ENCODE measurements at places on chromosomes 11 and 22. TPM values are rescaled to one million over a fixed set of nuclear protein-coding genes. Genes with fewer than 3 reads are reported as not detected.

- no peaks in the 10 kb centered on the region for H3K27me3 ChIP-seq
- no peak for DNase-seq
- H3K36me3 ChIP-seq, result no peaks in the 10 kb centered on the region
- H3K27ac ChIP-seq, result no peak overlapping the region
- H3K4me1 ChIP-seq, result peaks cover 9% of the 10 kb centered on the region
These were observed 3.3 kb upstream of the TPP1 start for GRCh38 chr11:6622261-6623171.

The OR5A1 gene
- total RNA-seq, result not detected

GRCh38 chr11:75437966-75438659 lies 5.1 kb upstream of the KLHL35 start:
- no peak overlapping the region for H3K4me3 ChIP-seq
- H3K4me1 ChIP-seq, result no peaks in the 10 kb centered on the region
- H3K27ac ChIP-seq, result no peak overlapping the region
- no peak for DNase-seq
- no peaks in the 10 kb centered on the region for H3K36me3 ChIP-seq

GRCh38 chr22:26981541-26981940 lies 324.2 kb downstream of the MIAT start:
- DNase-seq, result no peak
- no peaks in the 10 kb centered on the region for H3K4me1 ChIP-seq

DNA sequence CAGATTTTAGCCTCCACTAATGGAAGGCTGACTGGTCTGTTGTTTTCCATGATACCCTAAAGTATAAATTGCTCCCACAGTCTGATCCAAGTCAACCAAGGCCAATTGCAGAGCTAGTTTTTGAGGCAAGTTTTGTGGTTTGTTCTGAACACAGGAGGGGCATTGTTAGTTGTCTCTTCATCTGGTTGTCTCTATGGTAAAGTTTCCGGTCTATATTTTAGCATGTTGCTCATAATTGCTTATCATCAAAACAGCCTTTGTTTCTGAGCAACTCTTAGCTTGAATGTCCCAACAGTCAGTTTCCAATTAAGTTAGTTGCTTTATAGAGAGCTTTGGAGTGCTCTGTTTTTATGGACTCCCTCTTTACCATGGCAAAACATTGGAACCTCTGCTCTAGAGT lies 217.6 kb upstream of the CARD18 start:
- no peak overlapping the region for H3K27ac ChIP-seq
- H3K27me3 ChIP-seq, result no peaks in the 10 kb centered on the region
- no peak overlapping the region for H3K4me3 ChIP-seq
- no peaks in the 10 kb centered on the region for H3K36me3 ChIP-seq
- DNase-seq, result no peak
- H3K4me1 ChIP-seq, result no peaks in the 10 kb centered on the region

The CLCF1 gene
- total RNA-seq, result 0.63 TPM

- no peak for DNase-seq
- H3K4me3 ChIP-seq, result no peak overlapping the region
- H3K27me3 ChIP-seq, result peaks cover 19% of the 10 kb centered on the region
- no peak overlapping the region for H3K27ac ChIP-seq
These were observed 10.3 kb upstream of the CCDC86 start for GRCh38 chr11:60831501-60832079.

GRCh38 chr11:108780119-108780518 lies 115.2 kb downstream of the DDX10 start:
- H3K27me3 ChIP-seq, result no peaks in the 10 kb centered on the region
- no peak for DNase-seq
- peaks cover 11% of the 10 kb centered on the region for H3K4me1 ChIP-seq
- no peak overlapping the region for H3K27ac ChIP-seq

All from activated CD4-positive, alpha-beta T cell treated with anti-CD3 and anti-CD28 coated beads, Interleukin-2, amount 10 ng/mL, durations not matched to agents 24 days and 14 days (primary cell).